ENCODE measurements at places on chromosomes 13 and 19.

DNA sequence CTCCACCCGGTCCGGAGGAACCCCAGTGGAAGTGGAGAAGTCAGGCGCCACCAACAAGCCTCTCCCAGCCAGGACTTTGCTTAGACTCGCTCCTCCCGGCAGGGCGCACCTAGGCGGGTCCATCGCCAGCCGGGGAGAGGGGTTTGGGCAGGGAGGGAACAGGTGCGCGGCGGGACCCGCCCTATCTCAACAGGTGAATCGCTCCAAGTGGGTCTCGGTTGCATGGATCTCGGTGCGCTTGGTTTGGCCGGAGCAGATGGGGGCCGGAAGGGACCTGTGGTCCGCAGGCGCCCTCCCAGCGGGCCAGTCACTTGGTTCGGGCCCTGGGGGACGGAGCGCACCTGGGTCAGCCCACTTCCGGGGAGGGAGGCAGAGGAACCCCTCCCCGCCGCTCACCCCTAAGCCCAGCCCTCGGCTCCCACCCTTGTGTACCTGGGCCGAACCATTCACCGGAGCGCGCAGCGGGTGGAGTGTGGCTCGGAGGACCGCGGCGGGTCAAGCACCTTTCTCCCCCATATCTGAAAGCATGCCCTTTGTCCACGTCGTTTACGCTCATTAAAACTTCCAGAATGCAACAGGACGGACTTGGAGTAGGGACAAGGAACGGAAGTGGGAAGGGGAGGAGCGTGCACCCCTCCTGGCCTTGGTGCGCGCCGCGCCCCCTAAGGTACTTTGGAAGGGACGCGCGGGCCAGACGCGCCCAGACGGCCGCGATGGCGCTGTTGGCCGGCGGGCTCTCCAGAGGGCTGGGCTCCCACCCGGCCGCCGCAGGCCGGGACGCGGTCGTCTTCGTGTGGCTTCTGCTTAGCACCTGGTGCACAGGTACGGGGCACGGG lies at the start of gene LSR:
TSS of gene LSR (plus strand) at position 693 of the 836 bp plus-strand sequence. CDS start at position 714, 21 bp downstream.
- DNase-seq = no peak

GRCh38 chr13:26015271-26016125 lies 36.3 kb downstream of the SHISA2 start:
- no peak for DNase-seq

- peak; percentile 78 for DNase-seq
Observed at GRCh38 chr13:41145136-41145908, 12.7 kb upstream of the KBTBD6 start.

DNA sequence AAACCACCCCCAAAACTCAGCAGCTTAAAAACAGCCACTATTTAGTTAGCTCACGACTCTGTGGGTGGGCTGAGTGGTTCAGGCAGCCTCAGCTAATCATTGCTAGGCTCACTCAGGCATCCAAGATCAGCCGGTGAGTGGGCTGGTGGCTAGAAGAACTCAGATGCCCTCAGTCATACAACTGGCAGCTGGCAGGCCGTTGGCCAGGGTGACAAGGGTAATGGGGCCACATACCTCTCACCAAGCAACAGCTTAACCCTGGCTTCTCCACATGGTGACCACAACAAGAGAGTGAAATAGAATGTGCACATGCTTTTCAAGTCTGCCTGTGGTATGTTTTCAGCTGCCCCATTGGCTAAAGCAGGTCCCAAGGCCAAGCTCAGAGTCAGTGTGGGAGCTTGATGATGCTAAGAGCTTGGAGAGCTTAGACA lies 435.4 kb upstream of the TSHZ3 start:
- no peak for DNase-seq

DNA sequence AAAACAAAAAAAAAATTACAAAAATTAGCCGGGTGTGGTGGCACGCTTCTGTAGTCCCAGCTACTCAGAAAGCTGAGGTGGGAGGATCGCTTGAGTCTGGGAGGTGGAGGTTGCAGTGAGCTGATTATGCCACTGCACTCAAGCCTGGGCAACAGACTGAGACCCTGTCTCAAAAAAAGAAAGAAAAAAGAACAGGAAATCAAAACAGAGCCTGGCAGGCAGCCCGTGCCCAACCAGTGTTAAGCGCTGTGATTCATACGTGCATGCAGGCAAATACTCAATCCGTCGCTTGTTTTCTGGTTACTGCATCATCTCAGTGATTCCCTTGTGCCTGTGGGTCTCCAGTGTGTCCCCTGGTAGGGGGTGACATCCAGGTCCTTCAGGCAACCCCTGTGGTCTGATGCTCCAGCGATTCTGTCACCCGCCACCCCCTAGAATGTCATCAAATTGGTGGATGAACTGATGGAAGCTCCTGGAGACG lies 18.1 kb downstream of the DDX39A start:
- DNase-seq = no peak

DNA sequence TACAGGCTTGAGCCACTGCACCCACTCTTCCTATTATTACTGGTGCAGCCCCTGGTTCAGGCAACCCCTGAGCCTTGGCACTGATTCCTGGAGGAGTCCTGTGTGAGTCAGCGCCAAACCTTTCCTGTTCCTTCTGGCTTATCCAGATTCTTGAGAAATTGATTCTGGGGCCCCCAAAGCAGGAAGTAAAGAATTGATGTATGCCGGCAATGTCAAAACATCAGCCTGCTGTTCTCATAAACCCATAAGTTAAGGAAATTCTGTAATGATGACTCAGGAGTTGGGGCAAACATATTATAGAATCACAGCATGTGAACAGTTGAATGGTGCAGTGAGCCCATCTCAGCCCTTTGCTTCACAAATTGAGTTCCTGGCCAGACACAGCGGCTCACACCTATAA lies 1.4 kb upstream of the OR7G3 start:
- peak; percentile 21 for DNase-seq

DNA sequence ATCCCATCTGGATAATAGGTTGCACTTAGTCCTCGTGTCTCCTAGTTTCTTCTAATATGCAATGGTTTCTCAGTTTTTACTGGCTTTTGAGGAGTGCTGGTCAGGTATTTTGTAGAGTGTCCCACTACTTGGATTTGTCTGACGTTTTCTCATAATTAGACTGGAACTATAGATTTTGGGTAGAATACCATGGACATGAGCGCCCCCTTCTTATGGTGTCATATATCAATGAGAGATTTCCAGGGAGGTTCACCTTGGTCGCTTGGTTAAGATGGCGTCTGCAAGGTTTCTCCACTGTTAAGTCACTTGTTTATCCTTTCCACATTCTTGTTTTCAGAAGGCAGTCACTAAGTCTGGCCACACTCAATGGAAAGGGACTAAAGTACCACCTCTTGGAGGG lies 6.7 kb downstream of the SOHLH2 start:
- DNase-seq = no peak

- no peak for DNase-seq
Observed at GRCh38 chr13:91417660-91418325, 19.4 kb downstream of the GPC5 start.

DNA sequence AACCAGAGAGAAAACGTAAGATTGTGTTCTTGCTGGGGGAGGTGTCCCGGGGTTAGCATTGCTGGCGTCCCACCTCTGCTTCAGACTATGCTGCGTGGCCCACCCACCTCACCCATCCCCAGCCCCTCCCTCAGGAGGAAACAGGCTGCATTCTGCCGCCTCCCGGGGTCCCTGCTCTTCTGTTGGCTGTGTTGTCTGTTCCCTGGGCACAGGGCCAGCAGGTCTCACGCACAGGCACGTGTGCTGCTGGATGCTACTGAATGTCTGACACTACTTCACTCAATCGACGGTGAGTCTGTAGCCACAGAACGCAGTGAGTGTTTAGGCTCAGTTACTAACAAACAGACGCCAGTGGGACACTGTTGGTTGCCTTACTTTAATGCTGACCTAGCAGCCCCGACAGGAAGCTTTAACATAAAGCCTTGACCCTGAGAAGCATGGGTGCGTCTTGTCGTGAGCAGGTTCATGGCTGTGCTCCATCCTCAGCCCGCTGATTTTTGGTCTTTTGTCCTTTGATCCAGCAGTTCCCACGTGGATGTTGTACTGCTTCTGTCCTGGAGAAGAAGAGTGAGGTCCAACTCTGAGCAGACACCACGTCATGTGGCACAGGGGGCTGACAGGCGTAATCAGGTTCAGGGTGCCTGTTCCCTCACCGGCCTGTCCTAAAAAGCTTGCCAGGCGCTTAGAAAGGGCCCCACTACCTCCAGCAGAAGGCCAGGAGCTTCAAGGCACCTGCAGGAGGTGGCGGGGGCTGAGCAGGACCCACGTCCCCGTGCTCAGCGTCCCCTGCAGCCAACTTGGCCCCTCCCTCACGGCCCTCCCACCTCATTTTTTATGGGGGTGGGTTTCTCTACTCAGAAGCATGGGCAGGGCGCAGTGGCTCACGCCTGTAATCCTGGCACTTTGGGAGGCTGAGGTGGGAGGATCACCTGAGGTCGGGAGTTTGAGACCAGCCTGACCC lies 26.0 kb downstream of the NAXD start:
- DNase-seq = no peak

- DNase-seq = no peak
Observed at GRCh38 chr19:14112809-14113385, 4.7 kb downstream of the PRKACA start.

DNA sequence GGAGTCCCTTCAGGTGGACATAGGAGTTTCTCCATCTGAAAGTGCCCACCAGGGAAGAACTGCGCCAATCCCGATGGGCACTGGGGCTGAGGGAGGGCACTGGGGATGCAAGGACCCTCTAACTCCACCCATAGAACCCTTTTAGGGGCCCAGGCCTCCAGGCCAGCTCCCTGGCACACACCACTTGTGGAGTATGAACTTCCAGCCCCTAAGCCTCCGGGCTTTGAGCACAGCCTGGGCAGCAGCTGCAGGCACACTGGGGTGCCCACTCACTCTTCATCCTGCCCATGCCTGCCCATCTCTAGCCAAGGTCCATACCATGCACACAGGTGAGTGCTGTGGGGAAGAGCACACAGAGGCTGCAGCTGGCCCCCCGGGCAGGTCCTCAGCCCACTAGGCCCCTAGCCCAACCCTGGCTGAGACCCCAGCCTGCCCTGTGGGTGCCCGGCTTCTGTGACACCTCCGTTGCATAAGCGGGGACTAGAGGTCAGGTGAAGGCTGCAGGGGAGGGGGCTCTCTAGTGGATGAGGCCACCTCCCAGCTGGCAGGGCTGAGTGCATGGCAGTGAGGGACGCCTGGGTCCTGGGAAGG lies 14.6 kb upstream of the SLC7A10 start:
- no peak for DNase-seq

DNA sequence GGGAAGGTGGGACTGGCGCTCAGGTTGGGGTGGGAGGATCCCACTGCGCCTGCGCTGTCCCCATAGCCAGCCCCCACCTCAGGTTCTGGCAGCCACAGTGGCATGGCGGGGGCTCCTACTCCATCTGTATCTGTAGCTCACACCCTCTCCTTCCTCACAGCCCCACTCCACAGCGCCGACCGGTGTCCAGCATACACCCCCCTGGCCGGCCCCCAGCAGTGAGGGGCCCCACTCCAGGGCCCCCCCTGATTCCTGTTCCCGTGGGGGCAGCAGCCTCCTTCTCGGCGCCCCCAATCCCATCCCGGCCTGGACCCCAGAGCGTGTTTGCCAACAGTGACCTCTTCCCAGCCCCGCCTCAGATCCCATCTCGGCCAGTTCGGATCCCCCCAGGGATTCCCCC lies 6.0 kb downstream of the TMED1 start:
- DNase-seq = no peak

DNA sequence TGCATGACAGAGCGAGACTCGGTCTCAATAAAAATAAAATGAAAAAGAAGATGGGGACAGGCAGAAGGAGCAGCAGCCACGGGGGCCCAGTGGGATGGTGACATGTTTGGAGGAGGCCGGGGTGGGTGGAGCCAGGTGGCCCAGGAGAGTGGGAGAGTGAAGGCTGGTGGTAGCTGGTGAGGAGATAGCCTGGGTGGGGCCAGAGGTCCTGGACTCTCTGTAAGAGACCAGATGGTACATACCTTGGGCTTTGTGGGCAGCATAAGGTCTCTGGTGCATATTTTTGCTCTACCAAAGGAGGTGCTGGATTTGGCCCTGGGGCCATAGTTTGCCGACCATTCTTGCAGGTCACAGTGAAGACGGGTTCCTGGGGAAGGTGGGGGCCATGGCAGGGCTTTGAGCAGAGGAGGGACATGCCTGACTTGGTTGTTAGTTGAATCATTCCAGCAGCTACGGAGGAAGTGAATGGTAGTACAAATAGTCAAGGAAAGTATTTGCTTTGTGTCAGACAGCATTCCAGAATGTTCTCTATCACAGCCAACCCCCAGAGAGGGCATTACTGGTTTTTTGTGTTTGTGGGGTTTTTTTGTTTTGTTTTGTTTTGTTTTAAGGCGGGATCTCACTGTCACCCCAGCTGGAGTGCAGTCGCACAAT lies 69.1 kb downstream of the ARHGEF18 start:
- no peak for DNase-seq

DNA sequence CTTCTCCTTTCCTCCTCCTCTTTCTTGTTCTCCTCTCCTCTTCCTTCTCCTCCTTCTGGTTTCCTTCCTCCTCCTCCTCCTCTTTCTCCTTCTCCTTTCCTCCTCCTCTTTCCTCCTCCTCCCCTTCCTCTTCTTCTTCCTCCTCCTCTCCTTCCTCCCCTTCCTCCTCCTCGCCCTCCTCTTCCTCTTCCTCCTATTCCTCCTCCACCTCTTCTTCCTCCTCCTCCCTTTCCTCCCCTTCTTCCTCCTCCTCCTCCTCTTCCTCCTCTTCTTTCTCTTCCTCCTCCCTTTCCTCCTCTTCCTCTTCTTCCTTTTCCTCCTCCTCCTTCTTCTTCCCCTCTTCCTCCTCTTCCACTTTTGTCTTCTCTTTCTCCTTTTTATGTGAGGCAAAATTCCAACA lies 55.0 kb upstream of the ADGRE1 start:
- DNase-seq = no peak

DNA sequence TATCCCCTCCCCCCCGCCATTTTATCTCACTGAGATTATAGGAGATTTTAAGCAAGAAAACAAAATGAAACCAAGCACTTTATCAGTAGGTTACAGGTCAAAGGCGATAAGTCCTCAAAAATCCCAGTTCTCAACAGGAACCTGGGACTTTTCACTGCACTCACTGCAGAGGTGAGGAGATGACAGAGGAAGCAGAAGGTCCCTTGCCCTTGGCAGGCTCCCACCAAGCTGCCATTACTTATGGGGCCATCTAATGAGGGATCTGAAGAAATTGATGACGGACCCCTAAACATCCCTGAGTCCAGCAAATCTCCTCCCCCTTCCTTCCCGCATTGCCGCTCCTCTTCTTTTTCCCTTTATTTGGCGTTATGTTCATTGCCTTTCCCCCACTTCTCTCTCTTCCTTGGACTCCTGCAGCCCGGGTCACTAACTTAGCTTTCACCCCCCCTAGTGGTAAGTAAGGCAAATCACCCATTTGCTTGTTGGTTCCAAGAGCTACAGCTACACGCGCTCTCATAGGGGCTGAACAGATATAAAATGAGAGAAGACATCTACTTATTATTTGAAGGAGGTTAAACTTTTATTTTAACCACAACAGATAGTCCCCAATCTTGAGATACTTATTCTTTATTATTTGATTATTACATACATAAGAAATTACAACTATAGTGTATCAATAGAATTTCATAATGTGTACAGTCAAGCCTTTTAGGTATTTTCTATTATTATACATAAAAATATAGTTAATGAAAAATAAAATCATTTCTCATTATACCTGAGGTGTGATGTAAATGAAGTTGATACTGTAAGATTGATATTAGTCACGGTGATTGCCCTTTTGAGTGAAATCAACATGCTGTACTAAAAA lies 52.0 kb upstream of the ARGLU1 start:
- DNase-seq = peak; percentile 75

- DNase-seq = no peak
Observed at GRCh38 chr19:16435999-16436650, 35.6 kb downstream of the EPS15L1 start.

All from HCEC 1CT (cell line).